ENCODE measurements at places on chromosomes 3 and 15.

GRCh38 chr3:179473565-179473964 is 22.3 kb upstream of the GNB4 start:
- peak; percentile 53 for DNase-seq

DNA sequence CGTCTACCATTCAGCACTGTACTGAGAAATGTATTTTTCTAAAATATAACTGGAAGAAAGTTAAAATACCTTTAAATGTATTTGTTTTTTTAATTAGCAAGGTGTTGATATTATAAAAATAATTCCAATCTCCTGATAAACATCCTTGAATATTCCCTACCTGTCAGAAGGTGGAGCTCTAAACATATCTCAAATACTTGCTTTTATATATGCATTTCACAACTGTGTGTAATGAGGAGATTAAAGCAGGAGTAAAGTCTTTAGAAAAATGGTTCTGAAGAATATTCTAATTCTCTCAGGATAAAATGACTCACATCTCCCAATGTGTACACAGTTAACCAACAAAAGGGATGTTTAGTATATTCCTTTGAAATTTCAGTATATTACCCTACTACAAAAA is 422.7 kb downstream of the PLCL2 start:
- DNase-seq: no peak

- DNase-seq: no peak
These were observed 824.2 kb downstream of the NSUN3 start for GRCh38 chr3:94887065-94887464.

GRCh38 chr3:8767667-8768363 is 1.6 kb downstream of the OXTR start:
- DNase-seq: peak; percentile 7

- peak; percentile 50 for DNase-seq
These were observed 611 bp downstream of the CTDSPL2 start for GRCh38 chr15:44427756-44428724.

DNA sequence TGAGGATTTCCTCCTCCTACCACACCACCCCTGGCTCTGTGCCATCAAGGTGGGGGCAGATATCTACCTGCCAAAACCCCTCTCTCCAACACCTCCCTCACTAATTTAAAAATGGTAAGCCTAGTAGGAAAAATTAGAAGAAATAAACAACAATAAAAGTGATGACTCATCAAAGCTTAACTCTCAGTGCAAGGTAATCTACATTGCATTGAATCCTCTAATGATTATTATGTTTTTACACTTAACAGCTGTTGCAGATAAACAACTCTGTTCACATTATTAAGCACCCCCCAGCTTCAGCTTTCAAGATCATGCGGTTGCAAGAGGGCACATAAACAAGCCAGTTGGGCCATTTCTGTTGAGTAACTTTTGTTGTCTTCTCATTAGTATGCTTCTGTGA is 396.1 kb upstream of the ATP11B start:
- DNase-seq: no peak

- DNase-seq: no peak
These were observed 1.7 kb downstream of the GXYLT2 start for GRCh38 chr3:72889310-72890165.

- DNase-seq: no peak
These were observed 676.0 kb downstream of the EPHA3 start for GRCh38 chr3:89783341-89783927.

GRCh38 chr3:169453256-169454059 is 210.1 kb downstream of the MECOM start:
- DNase-seq: no peak

GRCh38 chr3:194285850-194286197 is 65.3 kb downstream of the CPN2 start:
- no peak for DNase-seq

- DNase-seq: no peak
These were observed 87.7 kb upstream of the DCLK3 start for GRCh38 chr3:36852071-36852470.

Measured in kidney capillary endothelial cell (primary cell).